GM12891 (cell line): ENCODE measurements at places on chromosomes 4 and X.

DNA sequence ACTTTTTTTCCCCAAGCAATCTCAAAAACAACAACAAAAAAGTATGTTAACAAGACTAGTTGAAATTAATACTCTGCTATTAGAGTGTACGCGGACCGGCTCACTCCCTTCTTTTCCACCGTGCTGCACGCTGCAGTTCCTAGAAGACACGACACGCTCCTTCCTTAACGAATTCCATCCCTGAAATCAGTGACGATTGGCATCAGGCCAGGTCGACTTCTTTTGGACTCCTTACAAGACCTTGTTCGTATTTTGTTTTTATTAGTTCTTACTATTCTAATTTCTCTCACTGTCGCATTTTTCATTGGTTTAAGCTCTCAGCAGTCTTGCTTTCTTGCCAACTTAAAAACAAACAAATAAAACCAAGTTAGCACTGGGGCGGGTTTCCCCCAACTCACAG, 175.8 kb upstream of the PITX2 start:
- no peak for DNase-seq

DNA sequence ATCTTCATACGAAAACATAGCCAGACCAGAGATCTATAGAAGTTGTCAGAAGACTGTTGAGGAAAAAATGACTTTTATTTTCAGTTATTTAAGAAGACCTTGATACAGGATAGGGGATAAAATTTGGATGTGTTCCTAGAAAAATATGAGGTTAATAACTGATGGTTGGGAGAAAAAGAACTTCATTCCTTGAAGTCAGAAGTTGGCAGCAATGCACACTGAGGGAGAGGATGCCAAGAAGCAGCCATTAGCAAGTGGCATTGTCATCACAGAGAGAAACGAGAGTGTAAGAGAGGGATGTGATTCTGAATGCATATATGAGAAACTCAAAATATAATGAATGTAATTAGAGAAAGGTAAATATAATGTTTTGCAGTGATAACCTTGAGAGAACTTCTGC, 382.1 kb upstream of the EPHA5 start:
- no peak for DNase-seq

DNA sequence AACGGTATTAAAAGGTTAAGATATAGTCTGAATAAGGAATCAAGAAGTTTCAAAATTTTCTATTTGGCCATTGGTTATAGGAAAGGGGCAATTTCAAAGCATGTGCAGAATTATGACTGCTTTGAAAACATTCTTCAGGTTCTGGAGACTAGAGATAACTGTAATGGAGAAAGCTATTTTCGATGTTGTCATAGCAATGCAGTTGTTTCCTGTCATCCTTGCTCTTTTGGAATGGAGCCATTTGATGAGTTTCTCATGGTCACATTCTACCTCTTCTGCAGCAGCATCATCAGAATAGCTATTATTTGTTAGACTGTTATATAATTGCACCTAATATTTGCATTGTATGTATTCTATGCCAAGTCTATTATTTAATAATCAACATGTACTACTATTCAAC, 368.2 kb upstream of the NR3C2 start:
- no peak for DNase-seq

GRCh38 chr4:147651563-147651962, 32.4 kb downstream of the PRMT9 start:
- DNase-seq, result no peak

- DNase-seq, result no peak
These were observed 196.7 kb downstream of the ZNF330 start for GRCh38 chr4:141417387-141417786.

DNA sequence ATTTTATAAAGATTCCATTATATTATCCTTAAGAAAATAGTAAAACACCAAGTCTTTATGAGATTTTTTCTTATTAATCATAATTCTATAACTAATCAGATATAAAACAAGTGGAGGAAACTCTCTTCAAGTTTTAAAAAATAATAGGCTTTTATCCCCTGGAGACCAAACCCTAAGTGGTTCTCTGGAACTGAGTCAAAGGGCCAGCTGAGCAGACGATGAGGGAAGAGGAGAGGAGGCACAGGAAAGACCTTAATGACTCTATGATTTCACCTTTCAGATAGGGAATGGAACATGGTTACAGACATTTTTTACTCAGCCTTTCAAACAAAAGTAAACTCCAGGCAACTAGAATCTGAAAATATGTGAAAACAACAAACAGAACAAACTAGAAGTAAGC, 201.8 kb downstream of the SLC39A8 start:
- DNase-seq, result no peak

DNA sequence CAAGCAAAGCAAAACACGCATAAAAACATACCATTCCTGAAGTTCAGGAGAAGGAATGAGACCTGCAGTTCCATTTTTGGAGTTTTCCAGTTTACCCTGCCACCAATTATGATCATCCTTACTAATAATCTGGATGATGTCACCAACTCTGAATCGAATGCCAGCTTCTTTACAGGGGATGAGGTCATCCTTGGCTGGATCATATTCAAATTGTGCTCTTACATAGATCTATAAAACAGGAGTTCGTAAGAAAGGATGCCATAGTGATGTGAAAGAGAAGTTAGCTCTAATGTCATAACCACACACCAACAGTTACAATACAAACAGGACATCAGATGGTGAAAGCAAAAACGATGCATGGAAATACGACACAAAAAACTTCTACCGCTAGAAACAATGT, 106.5 kb downstream of the NYX start:
- DNase-seq, result no peak

GRCh38 chr4:185221491-185221890, 12.1 kb downstream of the SNX25 start:
- DNase-seq, result no peak

DNA sequence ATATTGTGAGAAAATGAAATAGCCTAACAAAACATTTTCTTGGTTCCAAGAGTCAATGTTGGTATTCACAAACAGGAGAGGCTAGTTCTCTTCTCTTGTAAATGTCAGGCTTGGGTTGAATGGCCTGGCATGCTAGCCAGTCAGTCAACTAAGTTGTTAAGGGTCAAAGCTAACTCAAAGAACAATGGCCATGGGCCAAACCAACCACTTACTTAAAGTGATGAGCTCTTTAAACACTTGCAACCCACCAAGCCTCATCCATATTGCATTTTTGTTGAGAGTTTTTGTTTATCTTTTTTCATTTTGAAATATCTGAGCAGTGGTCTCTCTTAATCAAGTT, 394.5 kb downstream of the RAB28 start:
- DNase-seq, result no peak

DNA sequence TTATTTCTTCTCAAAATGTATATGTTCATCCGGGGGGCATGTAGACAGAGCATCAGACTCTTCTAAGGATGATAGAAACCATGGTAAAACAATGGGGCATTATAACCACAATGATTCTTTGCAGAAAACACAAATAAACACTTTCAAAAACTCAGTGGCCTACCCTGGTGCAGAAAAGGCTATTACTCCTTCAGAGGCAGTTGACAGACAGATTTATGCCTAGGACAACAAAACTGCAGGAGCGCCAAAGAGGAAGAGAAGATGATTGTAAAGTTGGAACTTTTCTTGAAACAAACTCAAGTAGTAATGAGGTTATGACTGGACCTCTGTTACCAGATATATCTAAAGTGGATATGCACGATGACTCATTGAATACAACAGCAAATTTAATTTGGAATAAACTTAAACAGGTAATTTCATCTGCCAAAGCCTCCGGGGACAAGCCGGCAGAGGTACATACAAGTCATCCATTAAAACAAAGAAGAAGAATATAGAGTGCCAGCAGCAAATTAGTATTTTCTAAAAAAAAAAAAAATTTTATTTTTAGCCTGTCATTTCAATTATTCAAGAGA, 1068.4 kb upstream of the INTU start:
- DNase-seq, result no peak

- no peak for DNase-seq
These were observed 1.4 kb upstream of the FTSJ1 start for GRCh38 chrX:48474581-48474980.

DNA sequence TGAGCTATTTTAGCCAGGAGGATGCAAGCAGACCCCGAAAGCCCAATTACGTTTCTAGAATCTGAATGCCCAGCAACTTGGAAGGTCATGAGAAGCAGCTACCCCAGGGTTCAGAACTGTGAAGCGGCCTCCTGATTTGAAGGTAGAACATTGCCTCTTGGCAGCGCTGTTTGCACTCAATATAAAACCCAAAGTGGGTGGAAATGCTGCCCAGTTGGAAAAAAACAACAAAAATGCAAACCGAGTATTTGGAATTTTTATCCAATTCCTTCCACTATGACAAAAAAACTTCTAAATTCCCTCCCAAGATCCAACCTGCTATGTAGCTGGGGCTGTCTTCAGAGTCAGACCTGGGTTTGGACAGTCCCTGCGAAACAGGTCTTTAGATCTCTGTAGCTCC, 103.3 kb upstream of the RBPJ start:
- no peak for DNase-seq

DNA sequence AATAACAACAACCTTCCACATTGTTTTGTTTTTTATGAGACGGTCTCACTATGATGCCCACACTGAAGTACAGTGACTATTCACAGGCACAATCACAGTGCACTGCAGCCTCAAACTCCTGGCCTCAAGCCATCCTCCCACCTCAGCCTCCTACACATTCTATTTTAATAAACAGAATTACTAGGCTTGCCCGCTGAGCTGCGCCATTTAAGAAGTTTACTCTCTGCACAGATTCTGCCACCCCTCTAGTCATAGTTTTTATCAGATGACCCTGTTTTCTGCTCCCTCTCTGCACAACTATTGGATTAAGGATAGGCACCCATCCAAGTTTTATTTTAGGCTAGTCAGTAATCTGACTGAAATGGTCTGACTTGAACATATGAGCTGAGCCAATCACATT, 11.3 kb upstream of the COX18 start:
- DNase-seq, result no peak

- no peak for DNase-seq
These were observed 163.6 kb downstream of the FBXO8 start for GRCh38 chr4:174119830-174120229.

DNA sequence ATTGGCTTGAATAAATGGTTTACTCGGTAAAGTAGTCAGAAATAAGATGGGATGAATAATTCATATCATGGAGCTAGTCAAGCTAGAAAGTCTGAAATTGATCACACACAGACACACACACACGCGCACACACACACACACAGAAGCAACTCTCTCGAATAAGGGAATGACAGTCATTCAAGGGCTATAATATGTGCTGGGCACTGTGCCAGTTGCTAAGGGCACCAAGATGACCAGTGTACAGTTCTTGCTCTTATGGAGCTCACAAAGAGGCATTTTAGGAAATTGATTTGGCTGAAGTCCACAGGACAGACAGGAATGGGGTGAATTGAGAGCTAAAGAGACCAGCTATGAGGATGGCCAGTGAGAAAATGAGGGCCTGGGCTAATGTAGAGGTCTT, 34.2 kb upstream of the SH3D19 start:
- no peak for DNase-seq
